ENCODE measurements at places on chromosomes 11 and 22.

GRCh38 chr22:29172216-29172615, 33.5 kb upstream of the EMID1 start:
- DNase-seq: no peak

- no peak for DNase-seq
Observed at GRCh38 chr22:44347080-44347479, 34.3 kb upstream of the SHISAL1 start.

GRCh38 chr11:70364745-70365543, 33.4 kb upstream of the CTTN start:
- peak; percentile 77 for DNase-seq

GRCh38 chr11:62464655-62465054, 45.8 kb downstream of the SCGB1A1 start:
- no peak for DNase-seq

DNA sequence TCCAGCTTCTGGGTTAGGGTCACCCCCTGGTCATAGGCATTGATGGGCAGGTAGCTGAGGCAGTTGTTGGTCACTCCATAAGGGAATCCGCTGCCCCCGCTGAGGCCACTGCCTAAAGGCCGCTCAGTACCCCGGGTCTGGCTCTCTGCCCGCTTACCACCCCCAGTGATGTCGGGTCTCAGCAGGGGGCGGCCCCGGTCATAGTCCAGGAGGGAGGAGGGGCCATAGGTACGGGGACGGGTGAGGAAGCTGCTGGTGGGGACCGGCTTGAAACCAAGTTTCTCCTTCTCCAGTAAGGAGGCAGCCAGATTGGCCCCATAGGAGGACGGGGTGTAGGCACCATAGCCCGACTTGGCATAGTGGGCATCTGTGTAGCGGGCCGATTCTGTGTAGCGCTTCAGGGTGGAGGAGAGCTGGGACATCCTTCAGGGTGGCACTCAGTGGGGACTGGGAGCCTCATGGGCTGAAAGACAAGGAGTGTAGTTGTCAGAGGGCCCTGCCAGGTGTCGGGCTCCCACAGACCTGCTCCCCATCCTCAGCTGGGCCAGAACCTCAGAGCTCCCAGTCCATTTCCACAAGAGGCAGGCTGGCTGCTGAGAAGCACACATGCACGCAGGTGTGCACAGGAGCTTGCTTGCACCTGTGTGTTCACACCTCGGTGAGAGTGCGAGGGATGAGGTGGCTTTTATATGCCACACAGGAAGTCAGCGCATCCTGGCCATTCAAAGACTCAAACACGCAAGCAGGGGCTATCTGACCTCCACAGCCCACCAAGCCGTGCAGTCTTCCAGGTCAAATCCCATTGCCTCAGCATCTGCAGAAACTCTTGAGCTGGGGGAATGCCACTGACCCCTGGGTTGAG, 8.2 kb downstream of the USP2 start:
- DNase-seq: no peak

DNA sequence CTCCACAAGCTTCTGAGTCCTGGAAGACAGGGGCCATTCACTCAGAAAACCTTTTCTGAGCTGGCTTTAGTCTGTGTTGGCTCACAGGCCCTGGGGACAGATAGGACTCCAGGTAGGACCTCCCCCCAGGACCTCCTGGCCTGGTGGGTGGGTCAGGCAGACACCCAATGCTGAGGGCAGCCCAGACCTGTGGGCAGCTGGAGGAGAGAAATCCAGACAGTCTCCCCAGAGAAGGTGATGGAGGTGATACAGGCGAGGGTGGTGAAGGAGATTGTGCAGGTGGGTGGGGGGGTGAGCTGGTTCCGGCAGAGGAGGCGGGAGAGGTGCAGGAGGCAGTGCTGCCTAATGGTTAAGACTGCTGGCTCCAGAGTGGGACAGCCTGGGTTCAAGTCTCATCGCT, 15.6 kb downstream of the LRRC32 start:
- no peak for DNase-seq

DNA sequence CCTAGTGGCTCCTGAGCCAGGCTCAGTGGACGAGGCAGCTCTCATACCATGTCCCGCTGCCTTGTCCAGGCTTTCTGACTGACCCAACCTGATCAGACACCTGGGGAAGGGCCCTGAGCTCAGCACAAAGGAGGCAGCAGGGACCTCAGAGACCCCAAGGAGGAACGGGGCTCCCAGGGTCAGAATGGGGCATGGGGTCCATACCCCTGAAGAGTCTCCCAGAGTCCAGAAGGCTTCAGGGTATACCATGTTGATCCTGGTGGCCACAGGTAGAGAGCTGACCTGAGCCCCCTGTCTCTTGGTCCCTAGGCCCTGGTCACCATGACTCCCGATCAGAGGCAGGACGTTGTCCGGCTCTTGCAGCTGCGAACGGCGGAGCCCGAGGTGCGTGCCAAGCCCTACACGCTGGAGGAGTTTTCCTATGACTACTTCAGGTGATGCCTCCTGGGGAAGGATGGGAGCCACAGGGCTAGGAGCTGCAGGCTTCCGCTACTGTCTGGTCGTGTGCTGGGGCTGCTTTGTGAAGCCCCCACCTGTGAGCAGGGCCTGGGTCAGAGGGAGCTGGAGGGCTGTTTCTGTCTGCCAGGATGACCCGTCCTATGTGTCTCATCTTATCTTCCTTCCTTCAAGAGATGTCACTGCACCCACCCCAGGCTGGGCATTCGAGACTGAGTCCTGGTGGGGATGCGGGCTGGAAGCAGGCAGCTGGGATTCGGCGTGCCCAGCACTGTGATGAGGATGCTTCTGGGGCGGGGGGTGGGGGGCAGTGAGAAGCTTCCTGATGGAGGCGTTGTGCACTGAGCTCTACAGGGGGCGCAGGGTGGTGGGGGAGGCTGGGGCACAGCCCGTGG, 74.2 kb downstream of the MYO7A start:
- no peak for DNase-seq

GRCh38 chr11:13680501-13681264, 12.2 kb downstream of the FAR1 start:
- DNase-seq: no peak

DNA sequence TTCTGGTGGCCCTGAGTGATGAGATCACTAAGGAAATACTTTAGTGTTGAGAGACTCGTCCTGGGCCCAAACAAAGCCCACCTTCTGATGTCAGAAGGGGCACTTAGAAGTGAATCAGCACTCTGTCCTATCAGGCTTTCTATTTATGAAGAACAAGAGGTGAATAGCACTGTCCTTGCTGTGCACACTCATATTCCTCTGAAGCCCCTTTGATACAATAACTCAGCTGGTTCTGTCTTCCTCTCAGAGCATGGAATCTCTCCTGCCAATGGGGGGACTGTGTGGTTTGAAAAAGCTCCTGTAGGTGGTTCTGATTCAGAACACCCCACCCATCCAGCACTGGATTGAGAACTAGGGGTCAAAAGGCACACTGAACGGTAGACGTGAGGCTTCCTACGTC, 348.1 kb downstream of the ETS1 start:
- no peak for DNase-seq

DNA sequence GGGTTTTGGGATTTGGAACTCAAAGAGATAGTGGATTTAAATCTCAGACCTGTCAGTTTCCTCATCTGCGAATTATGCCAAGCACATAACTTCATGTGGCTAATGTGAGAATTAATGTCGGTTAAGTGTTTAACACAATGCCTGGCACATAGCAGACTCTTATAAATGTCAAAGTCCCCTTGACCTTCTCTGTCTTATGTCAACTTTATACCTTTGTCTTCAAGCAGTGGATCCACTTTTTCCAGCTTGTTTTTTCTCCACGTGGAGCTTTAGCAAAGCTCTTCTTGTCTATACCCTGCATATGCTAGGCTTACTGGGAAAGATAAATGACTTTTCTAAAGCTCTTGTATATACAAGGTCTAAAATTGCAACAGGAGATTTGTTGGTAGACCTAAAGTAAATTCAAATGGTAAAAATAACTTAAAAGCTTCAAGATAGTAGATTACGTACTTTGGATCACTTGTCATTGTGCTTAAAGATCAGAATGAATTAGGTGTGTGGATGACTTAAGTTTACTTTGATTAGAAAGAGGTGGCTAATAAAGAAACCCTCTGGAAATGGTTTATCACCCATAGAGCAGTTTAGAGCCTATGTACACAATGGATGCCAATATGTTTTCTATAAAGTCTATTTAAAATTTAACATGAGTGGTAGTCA, 318.3 kb upstream of the SORL1-AS1 start:
- DNase-seq: no peak

- no peak for DNase-seq
Observed at GRCh38 chr22:19707347-19708290, 6.7 kb upstream of the SEPTIN5 start.

GRCh38 chr11:22577854-22578253, 47.8 kb downstream of the FANCF start:
- DNase-seq: no peak

DNA sequence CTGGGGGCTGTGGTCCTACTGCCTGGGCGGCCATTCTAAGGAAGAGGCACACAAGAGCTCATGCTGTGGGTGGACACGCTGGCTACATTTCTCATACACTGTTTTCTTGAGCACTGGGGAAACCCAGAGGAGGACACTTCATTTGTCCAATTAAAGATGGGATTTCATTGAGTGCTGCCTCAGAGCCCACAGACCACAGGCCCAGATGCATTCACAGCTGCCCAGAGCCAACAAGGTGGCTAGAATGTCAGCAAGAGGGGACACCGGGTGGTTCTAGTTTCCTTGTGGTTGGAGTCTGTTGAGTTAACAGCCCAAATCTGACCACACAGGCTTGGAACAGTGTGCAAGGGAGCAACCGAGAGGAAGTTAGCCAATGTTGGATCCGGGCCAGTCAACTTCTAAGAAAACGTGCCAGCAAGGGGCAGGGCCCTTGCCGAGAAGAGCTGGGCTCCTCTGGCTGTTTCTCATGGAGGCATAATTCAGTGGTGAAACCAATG, 35.0 kb upstream of the SORL1 start:
- peak; percentile 32 for DNase-seq

- DNase-seq: no peak
Observed at GRCh38 chr11:70090961-70091381, 12.9 kb downstream of the ANO1 start.

GRCh38 chr22:19620742-19621371, 93.4 kb upstream of the SEPTIN5 start:
- DNase-seq: no peak

- no peak for DNase-seq
Observed at GRCh38 chr11:2295971-2296912, 5.5 kb downstream of the C11orf21 start.

DNA sequence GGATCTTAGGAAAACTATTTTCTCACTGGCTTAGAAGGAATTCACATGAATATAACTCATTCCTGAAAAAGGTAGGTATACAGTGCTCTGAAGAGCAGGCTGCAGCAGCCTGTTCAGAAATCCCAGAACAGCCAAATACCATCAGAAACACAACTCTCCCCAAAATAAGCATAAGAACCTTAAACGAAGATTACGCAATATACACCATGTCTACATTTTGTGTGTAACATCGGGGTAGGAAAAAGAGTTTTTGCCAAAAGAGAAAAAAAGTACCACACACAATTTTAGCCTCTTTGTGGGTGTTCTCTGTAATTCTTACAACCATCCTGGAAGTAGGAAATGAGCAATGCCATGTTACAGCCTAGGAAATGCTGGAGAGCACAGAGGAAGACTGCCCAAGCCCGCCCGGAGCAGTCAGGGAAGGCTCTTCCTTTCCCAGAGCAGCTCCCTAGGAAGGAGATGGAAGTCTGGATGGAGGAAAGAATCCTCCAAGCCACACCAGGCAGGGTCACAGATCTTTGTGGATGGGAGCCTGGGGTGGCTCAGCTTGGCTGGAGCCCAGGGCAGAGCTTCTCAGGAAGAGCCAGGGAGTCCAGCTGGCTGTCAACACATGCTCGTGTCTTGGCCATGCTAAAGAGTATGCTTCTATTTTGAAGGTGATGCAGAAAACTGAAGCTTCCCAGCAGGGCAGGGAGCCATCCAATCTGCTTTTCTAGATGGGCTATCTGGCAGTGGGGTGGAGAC, 49.7 kb upstream of the ARFGAP3 start:
- no peak for DNase-seq

GRCh38 chr11:102393272-102393730, 46.3 kb downstream of the BIRC2 start:
- no peak for DNase-seq

GRCh38 chr22:36223504-36223903, 15.8 kb downstream of the APOL2 start:
- DNase-seq: no peak

DNA sequence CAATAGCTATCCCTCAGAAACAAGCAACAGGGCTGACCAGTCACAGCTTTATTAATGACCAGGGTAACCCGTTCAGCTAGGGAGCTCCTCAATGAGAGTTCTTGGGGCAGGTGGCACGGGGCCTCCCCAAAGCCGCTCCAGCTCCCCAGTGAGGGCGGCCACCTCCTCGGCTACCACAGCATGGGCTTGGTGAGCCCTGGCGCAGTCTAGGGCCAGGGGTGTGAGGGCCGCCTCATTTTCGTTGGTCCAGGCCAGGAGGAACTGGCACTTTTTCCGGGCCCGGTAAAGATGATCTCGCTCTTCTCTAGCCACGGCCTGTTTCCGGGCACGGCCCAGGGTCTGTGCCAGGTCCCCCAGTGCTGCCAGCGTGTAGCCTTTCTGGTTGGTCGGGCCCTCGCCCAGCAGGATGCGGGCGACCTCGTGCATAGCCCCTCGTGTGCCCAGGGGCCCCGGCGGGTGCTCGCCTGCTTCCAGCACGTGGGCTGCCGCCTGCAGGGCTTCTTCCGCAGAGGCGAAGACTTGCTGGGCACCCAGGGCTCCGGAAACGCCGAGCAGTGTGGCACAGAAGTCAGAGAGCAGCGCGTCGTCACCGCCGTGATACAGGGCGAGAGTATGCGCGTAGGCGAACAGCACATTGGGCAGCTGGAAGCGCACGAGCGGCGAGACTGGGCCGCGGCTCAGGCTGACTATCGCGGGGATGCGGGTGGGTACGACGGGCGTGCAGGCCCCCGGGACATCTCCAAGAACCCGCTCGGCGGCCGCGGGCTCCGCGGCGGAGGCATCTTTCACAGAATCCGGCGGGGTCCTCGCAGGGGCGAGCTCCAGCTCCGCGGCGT, 913 bp downstream of the ZNHIT2 start:
- DNase-seq: peak; percentile 72

All from activated naive CD4-positive, alpha-beta T cell treated with Interleukin-2 at 50 U/mL for 16 hours (primary cell).